ENCODE measurements at places on chromosomes 1 and 21.

- DNase-seq = no peak
These were observed 2.1 kb downstream of the KLHDC7A start for GRCh38 chr1:18482721-18483425.

GRCh38 chr1:175877939-175878737 lies 134.7 kb upstream of the TNR start:
- no peak for DNase-seq

- no peak for DNase-seq
These were observed 846.2 kb downstream of the ADGRL2 start for GRCh38 chr1:82646888-82647287.

- DNase-seq = no peak
These were observed 133.0 kb downstream of the PTPN14 start for GRCh38 chr1:214418391-214418790.

- no peak for DNase-seq
These were observed 287.2 kb downstream of the LMO4 start for GRCh38 chr1:87615901-87616300.

GRCh38 chr21:45407629-45408247 lies 2.8 kb downstream of the COL18A1 start:
- DNase-seq = no peak

DNA sequence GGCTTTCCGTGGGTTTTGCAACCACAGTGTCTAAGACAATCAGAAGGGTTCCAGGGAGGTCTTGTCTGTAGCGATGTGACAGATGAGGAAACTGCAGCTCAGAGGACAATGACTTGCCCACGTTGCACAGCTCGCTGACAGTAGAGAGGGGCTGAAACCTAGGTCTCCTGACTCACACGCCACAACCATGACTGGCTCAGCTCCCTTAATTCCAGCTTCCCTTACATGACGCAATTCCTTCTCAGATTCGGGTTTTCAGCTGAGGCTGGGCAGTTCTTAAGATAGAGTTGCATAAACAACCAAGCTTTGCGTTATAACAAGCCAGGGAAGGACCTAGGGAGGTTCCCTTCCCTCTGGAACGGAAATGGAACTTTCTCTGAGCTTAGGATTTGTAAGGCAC lies 36.3 kb downstream of the DHCR24 start:
- DNase-seq = no peak

DNA sequence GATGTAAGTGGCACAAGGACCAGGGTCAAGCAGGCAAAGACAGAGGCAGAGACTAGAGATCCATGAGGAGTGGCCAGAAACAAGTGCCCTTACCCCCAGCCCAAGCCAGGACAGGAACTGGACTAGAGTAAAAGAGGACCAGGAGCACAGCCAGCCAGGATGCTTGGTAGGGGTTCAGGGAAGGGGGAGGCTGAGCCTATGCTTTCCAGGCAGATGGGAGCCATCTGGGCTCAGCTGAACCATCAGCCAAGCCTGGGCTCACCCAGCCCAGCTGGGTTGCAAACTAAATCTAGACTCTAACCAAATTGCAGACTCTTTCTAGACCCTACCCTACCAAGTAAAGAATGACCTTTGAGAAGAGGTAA lies 15.2 kb downstream of the PDZK1IP1 start:
- no peak for DNase-seq

DNA sequence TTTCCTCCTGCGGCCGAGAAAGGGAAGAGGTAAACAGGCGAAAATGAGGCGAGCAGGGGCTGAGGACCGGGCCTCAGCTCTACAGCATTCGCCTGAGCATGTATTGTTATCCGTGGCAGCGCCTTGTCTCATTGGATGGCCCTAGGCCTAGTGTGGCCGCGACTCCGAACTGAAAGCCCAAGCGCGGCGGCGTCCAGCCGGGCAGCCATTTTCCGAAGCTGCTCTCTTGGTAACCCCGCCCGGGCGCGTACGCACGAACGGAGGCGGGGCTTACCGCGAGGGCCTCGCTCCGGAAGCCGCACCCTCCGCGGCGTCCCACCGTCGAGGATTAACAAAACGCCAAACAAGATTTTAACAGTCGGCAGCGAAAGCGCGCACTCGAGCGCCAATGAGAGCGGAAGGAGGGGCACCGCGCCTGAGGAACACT lies 797 bp upstream of the USP1 start:
- peak; percentile 90 for DNase-seq

DNA sequence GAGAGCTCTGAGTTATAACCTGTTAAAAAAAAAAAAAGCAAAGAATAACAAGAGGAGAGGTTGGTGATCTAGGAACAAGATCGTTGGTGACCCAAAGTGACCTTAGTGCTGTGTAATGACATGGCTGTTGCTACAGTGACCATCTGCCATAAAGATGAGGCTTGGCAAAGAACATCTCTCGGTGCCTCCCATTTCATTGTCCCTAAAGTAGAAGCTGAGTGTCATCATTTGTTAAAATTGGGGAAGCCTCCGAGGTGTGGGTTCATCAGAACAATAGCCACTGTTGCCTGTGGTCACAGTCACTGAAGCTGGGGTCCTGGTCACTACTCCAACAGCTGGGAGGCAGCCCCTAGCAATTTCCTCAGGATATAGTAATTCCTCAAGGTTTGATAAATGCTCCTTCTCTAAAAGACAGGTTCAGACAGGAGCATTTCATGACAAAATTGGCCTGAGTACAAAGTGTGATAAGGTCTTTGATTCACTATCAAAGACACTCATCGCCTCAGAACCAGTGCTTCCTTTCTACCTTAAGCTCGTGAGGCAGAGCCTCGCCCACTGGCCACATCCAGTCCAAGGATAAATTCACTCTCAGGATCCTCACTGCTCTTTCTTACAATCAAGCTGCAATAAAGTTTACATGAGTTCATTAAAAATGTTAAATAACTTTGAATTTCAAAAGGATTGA lies 81.9 kb upstream of the RGS2 start:
- no peak for DNase-seq

GRCh38 chr1:113199760-113200455 lies 126.9 kb downstream of the LRIG2 start:
- no peak for DNase-seq

- DNase-seq = no peak
These were observed 92.9 kb downstream of the KCNN3 start for GRCh38 chr1:154777154-154777553.

DNA sequence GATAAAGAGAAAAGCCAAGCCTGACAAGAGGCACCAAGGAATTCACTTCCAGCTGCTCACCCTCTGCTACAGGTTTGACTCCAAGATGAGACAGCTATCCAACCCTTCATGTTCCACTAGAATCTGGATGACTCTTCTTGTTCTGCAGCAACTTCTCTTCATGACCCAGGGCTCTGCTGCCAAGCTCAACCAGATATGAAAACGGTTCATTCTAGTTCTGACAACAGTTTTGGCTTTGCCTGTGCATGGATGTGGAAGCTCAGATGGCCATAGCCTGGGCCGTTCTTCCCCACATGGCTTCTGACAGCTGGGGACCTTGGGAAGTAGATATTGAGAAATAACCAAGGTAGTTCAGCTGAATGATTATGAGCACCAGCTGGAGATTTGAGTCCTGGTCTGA lies 13.7 kb downstream of the PI4KB start:
- no peak for DNase-seq

DNA sequence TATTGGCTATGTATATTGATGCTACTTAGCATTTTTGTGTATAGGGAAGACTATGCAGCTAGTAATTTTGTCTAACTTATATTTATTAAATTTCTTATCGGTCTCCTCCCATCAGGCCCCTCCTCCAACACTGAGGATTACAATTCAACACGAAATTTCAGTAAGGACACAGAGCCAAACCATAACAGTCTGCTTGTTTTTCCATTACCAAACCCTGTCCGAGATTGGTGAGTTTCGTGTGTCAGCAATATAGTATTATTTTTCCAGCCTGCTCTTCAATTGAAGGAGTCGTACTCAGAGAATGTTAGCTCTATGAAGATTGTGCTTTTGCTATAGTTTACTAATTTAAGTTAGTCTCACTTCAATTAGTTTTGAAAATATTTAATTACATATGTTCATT lies 1495.3 kb downstream of the MRPL39 start:
- DNase-seq = no peak

- no peak for DNase-seq
These were observed 149.5 kb downstream of the FGGY start for GRCh38 chr1:59446257-59446901.

- no peak for DNase-seq
These were observed 9.1 kb upstream of the LCE2D start for GRCh38 chr1:152654110-152654509.

DNA sequence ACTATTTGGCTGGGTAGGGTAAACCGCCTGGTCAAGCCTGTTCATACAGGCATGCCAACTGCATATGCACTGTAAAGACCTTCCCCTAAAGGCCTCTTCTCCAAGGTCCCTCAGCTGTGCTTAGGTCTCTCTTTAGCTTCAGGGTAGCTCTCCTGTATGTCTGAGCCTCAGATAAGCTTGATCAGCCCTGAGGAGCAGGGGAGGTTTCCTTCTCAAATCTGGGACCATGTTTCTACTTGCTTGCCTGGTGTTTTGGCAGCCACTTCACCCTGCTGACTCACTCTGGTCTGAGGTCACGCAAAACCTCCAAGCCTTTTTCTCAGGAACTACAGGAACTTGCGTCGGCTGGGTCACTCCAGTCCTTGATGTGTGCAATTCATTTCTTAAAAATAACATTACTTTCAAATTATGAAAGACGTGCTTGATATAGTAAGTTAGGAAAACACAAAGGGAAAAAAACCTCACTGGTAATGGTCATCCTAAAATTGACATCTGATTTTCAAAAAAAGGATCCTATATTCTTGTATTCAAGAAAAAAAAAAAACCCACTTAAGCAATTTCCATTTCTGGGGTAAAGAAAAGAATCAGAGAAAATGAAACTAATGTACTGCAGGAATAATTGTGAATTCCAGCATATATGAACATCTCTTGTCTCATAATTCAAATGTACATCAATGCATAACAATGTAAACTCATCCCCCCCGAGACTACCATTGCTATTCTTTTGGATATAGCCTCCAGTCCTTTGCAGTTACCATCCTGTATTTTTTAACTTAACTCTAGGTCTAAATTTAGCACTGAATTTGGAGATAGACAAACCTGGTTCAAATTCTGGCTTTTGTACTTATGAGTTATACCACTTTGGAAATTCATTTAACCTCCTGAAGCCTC lies 24.8 kb upstream of the RNF19B start:
- DNase-seq = no peak

Measured in neural crest cell (in vitro differentiated cells).